Islet precursor cell (in vitro differentiated cells): ENCODE measurements at places on chromosomes 12 and 14.

DNA sequence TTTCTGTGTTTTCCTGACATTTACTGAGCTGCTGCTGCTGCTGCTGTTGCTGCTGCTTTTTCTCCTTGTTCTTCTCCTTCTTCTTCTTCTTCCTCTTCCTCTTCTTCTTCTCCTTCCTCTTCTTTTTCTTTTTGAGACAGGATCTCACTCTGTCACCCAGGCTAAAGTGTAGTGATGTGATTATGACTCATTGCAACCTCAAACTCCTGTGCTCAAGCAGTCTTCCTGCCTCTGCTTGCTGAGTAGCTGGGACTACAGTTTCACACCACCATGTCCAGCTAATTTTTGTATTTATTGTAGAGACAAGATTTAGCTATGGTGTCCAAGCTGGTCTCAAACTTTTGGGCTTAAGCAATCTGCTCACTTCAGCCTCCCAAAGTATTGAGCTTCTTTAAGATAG, 95.8 kb downstream of the TMTC3 start:
- DNase-seq = no peak

GRCh38 chr12:13022851-13023271, 21.3 kb upstream of the FAM234B start:
- DNase-seq = no peak

DNA sequence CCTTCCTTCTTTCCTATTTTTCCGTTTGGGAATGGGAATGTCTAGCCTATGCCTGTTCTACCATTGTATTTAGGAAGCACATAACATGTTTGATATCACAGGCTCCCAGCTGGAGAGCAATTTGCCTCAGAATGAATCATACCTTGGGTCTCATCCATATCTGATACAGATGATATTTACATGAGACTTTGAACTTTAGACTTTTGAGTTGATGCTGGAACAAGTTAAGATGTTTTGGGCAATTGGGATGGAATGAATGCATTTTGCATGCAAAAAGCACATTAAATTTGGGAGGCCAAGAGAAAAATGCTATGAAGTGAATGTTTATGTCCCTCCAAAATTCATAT, 61.9 kb upstream of the BEGAIN start:
- no peak for DNase-seq

DNA sequence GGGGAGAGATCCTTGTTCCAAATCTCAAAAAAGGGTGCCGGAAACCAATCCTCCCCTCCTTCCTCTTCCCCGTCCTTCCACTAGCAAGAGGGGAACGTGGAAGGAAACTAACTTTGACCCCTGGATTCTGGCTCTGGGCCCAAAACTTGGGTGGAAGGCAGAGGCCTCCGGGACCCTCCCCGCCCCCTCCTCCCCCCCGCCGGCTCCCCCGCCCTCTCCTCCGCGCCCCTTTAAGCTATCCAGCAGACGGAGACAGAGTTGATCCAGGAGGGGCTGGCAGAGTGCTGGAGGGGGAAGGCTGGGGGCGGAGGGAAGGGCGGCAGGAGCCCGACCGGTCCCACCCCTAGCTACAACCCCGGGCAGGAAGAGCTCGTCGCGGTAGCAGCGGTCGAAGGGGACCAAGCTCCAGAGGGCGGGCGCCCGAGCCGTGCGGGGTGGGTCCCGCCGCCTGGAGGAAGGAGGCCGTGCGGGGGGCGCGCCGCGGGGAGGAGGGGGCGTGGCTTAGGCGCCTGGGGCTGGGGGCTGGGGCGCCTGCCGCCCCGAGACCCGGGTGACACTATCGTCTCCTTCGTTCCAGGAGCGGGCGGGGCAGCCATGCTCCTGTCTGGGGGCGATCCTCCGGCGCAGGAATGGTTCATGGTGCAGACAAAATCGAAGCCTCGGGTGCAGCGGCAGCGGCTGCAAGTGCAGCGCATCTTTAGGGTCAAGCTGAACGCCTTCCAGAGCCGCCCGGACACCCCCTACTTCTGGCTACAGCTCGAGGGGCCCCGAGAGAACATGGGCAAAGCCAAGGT, at the start of gene NYNRIN:
Gene NYNRIN, plus strand, starts transcription at position 351 of the 794 bp plus-strand sequence. Its CDS starts 244 bp downstream, at position 595.
- DNase-seq = peak; percentile 87

DNA sequence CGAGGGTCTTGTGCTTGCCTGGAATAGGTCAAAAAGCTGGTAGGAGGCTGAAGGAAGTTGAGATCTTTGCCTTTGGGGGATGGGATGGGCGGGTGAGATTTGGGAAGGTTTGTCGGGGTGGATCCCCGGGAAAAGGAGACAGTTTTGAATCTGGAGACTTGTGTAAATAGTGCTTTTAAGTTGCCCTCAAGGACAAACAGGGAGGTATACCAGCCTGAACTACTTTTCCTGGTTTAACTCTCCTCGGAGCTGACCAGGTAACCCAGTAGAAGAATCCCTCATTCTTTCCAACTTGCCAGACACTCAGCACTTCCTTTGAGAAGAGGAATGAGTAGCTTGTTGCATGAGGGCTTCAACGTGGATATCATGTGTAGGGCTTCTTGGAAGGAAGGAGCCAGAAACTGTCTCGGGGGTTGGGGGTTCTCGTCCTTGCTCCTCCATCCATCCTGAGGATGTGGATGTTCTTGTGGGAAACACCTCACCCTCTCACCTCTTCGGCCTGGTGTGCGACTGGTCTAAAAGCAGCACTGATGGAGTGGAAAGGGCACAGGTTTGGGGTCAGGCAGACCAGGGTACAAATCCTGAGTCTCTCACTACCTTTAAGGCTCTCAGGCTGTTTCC, 1.9 kb downstream of the TEAD4 start:
- peak; percentile 67 for DNase-seq

- no peak for DNase-seq
Measured at GRCh38 chr12:75913502-75914351, 117.8 kb downstream of the PHLDA1 start.

DNA sequence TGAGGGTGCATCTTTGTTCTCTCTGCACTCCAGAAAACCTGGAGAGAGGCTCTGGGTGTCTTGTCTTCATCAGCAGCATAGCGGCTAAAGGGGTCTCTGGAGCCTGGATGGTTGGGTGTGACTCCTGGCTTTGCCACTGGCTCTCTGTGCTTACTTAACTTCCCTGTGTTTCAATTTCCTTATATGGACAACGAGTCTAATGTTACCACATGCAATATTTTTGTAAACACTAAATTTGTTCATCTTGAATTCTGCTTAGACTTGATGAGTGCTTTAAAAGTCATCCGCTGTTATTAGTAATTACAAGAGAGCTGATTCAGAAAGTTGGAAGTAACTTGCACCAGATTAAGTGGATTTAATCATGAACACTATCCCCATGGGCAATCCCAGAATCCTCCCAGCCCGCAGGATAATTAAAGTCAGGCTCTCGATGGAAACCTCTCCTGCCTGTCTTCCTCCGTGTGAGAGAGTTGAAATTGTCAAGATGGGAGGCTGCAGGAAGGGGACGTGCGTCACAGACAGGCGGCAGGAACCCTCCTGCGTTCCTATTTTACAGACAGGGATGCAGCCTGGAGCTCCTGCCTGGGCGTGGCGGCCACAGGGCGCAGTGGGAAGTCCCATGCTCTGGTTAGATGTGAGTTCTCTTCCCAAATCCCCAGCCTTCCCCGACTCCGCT, 201.2 kb downstream of the TTC8 start:
- DNase-seq = no peak

- peak; percentile 62 for DNase-seq
Measured at GRCh38 chr12:120822832-120823503, 81.2 kb downstream of the SPPL3 start.

DNA sequence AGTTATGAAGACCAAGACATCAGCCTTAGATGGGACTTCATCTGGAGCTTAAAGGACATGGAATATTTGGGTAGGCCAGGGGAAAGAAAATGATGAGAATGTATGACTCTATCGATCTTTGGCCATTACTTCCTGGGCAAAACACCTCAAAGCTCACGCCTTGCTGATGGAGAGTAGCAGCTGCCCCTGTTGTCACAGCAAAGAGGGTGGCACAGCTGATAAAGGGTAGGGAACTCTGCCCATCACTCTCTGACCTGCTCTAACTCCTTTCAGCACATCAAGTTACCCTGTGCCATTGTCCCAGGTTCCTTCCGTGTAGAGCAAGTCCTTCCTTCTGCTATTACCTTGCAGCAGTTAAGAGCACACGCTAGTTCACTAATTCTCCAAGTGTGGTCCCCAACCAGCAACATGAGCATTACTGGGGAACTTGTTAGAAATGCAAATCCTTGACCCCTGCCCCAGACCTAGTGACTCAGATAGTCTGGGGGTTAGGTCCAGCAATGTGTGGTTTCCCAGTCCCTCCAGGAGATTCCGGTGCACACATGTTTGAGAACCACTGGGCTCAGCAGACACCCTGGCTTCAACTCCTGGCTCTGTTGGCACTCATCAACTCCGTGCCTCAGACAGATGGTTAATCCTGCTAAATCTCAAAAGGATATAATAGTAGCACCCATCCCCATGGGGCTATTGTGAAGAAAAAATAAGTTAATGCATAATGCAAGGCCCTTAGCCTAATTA, 93.7 kb upstream of the EEA1 start:
- DNase-seq = peak; percentile 71

- DNase-seq = no peak
Measured at GRCh38 chr14:29806124-29806517, 121.5 kb downstream of the PRKD1 start.
